ENCODE measurements at places on chromosomes 11 and 22.
A peak's percentile ranks its signal among the peaks of the same experiment; 100 is the strongest.

- DNase-seq: no peak
These were observed 69.9 kb downstream of the JRKL start for GRCh38 chr11:96459751-96460150.

- no peak for DNase-seq
These were observed 150.8 kb upstream of the NTM start for GRCh38 chr11:131219646-131220045.

DNA sequence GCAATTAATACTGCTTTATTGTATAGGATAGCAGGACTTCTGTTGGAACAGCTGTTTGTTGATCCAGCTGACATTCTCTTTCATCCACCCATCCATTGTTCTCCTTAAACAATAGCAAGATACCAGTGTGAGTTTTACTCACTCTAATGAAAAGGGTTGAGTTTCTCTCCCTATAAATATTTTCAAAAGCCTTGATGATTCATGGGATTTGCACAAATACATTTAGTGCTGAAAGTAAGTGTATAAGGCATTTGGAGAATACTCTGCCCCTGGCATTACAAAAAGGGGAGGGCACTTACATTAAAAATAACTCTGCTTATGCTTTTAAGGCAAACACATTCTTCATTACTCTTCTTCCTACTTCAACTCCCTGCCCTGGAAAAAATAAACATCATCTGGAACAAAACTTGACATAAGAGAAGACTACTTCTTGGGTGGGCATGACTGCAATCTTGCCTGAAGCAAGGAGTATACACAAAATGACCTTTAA is 634.9 kb downstream of the METTL15 start:
- DNase-seq: no peak

DNA sequence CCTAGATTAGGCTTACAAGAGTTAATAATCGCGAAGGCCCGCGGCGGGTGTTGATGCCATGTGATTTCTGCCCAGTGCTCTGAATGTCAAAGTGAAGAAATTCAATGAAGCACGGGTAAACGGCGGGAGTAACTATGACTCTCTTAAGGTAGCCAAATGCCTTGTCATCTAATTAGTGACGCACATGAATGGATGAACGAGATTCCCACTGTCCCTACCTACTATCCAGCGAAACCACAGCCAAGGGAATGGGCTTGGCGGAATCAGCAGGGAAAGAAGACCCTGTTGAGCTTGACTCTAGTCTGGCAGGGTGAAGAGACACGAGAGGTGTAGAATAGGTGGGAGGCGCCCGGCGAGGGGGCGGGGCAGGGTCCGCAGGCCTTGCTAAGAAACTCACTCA is 65.5 kb downstream of the AAMDC start:
- DNase-seq: no peak

DNA sequence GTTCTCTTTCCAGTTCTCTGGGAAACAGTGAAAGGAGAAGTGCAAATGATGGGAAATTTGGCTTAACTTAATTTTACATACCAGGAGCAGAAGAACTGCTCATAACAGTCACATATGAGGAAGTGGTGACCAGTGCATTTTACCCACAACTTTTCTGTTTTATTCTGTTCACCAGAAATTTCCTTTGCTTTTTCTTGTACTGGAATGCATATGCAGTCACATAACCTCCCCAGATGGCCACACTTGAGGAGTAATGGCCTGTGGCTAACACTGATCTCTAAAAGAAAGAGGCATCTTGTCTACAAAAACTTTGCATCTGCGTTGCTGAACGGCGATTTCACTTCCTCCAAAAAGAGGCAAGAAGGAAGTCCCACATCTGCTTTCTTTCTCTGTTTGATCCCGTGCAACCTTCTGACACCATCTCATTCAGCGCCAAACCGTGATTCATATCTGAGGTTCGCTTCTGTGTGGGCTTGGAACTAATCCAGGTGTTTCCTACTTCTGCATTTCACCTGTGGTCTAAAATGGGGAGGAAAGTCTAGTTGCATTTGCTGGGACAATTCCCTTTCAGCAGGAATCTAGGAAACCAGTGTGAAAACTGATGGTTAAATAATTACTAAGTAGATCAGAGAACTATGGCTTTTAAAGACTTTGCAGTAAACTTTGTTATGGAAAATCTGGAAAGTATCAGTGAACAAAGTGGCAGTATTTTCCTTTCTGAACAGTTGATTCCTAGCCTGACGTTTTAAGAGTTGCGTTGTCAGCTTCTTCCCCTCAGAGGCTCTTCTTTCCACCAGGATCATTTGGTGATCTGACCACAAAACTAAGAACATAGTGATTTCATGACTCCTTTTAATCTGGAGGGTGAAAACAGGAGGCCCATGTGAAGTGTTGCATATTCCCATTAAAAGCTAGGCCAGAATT is 4.2 kb upstream of the MPEG1 start:
- DNase-seq: peak; percentile 72

DNA sequence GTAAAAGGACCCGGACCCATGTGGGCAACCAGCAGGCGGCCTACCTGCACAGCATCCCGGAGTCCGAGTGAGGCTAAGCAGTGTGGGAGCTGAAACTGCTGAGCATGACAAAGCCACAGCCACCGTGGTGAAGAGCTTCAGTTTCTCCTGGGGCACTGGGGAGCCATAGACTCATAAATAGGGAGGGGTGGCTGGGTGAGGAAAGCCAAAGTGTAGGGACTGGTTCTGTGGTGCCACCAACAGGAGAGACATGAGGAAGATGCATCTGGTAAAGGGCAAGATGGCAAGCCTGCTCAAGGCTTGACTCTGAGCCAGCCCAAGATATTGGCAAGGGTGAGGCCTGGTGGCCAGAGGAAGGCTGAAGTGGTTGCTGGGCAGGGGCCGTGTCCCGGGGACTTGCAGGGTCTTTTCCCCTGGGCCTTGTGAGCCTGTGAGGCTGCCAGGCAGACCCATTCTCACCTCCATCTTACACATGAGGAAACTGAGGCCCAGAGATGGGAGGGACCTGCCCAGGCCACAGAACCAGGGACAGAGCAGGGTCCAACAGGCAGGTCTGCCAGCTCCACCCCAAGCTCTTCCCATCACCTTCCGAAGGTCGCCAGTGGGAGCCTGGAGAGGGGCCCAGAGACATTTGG is 30.4 kb downstream of the CYTH4 start:
- no peak for DNase-seq

DNA sequence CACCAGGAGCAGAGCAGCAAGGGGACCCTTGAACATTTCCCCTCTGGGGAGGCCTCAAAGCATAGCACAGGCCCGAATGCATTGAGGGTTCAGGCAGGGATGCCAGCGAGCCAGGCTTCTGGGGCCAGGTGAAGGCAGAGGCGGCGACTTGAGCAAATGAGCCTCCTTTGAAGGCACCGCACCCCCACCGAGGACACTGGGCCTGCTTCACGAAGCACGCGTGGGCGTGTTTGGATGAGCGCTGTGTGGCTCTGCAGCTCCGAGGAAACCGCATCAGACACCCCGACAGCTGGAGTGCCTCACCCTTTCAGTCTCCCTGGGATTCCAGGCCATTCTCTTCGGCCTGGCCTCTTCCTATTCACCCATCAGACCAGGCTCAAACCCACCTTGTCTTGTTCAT is 301.8 kb downstream of the NTM start:
- DNase-seq: peak; percentile 42

GRCh38 chr11:9461760-9462134 is 935 bp downstream of the ZNF143 start:
- no peak for DNase-seq

DNA sequence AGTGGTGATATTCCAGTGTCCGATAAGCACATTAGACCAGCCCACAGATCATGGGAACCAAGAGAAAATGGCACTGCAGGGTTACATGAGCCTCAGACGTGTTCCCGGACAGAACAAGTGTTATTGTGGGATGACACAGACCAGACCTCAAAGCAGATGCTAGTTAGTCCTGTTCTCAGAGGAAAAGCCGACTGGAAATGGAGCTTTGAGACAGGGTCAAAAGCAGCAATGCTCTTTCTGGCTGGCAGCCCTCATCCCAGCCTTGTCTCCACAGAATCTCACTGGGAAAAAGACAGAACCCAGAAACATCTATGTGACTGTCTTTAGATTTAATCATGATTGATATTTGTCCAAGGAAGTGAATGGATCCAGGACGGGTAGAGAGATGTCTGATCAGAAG is 506.8 kb downstream of the INSC start:
- peak; percentile 73 for DNase-seq

- DNase-seq: no peak
These were observed 38.2 kb downstream of the TOM1 start for GRCh38 chr22:35337932-35338331.

DNA sequence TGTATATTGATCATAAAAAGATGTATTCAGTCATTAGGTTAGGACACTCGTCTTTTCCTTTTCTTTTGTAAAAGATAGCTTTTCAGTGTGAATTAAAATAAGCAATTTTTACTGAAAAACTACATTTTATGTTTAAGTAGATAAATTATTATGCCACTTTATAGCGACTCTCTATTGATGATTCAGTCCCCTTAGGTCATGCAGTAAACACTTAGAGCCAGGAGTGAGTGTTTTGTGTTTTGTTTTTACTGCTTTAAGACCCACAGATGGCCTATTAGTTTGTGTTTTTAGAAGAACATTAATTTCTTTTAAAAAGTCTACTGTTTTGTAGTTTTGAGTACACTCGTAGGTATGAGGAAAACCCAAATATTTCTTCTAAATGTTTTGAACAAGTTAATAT is 86.6 kb downstream of the YAP1 start:
- no peak for DNase-seq

DNA sequence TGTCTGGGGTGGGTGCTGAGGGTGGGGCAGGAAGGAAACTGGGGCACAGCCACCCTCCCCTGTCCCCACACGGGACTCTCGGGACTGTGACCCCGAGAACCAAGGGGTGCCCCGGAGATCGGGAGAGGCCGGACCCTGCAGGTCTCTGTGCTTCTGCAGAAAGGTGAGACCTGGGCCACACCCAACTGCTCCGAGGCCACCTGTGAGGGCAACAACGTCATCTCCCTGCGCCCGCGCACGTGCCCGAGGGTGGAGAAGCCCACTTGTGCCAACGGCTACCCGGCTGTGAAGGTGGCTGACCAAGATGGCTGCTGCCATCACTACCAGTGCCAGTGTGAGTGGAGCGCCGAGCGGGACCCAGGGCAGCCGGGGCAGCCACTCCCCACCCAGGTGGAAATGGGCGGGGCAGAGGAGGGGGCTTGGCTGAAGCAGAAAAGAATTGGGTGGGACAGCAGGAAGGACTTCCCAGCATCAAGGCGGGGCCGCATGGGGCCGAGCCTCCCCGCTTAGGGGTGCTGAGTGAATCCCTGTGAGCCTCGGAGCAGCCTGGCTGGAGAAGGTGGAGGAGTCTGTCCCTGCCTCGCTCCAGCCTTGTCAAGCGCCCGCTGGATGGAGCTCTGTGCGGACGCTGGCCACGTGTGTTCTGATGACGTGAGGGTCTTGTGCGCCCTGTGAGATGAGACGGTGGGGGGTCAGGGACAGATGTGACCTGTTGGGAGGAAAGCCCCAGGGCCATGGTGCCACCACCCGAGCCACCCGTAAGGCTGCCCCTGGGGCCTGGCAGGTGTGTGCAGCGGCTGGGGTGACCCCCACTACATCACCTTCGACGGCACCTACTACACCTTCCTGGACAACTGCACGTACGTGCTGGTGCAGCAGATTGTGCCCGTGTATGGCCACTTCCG is 29.3 kb upstream of the MUC5B start:
- DNase-seq: no peak

DNA sequence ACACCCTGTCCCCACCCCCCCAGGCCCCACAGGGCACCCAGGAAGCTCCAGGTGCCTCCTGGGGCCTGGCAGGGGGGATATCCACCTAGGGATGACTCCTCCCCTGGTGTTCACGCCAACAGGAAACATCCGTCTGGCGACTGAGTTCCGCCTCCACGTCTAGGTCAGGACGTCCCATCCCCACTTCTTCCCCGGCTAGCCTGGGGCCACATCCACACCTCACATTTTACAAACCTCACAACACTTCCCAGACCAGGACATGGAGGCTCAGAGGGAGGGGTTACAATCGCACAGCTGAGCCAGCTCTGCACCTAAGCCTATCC is 21.0 kb downstream of the MAFF start:
- DNase-seq: peak; percentile 66

- no peak for DNase-seq
These were observed 226.1 kb downstream of the BLID start for GRCh38 chr11:121889931-121890330.

- DNase-seq: peak; percentile 23
These were observed 506.1 kb downstream of the BRD1 start for GRCh38 chr22:49321477-49322055.

- no peak for DNase-seq
These were observed 105.5 kb downstream of the CSNK2A3 start for GRCh38 chr11:11247576-11247975.

GRCh38 chr11:14190992-14191778 is 167.8 kb downstream of the RRAS2 start:
- no peak for DNase-seq

DNA sequence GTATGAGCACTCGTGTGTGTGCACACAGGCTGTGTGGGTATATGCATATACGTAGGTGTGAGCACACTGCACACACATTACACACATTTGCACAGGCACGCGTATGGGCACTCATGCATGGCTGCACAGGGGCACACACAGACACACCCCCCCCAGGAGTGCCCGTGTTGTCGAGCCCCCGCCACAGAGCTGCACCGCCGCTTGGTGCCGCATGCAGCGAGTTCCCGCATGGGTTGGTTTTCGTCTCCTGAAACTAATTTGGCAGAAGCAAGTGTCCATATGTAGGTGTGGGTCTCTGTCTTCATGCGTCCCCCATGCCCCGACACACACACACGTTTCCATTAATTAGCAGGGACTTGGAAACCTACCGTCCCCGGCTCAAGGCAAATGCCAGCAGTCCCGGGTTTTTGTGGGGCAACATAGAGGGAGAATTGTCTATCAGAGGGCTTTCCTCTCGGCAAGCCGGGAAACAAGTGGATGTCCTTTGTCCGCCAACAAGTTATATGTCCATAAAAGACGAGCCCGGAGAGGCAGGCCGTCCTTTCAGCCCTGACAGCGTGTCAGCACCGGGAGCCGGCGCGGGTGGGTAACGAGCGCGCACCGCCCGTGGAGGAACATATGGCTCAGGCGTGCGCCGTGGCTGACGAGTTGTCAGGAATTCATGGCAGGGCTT is 1291.7 kb downstream of the BRD1 start:
- DNase-seq: no peak

DNA sequence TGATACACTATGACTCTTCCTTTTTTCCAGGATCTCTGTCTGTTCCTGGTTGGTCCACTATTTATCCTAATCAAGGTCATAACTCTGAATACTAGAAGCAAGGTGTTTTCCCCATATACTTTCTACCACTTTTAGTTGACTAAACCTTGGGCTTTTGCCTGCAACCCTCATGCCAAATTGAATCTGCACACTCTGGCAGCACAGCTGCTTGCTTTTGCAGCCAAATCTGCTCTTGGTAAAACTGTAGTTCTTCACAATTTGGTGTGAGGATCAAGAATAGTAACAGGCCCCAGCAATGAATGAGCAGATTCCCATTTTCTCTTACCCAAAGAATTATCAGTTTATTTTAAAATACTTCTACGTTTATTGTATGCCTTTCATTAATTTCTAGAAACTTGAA is 586.5 kb upstream of the CNTN5 start:
- no peak for DNase-seq

All from stomach (tissue), 19 donors.